ENCODE measurements at places on chromosomes 4 and X. TPM values are rescaled to one million over a fixed set of nuclear protein-coding genes. Genes with fewer than 3 reads are reported as not detected.

Gene RBM46
- under 0.01 TPM for total RNA-seq

Gene SLC9B1
- total RNA-seq = 2.2 TPM

Gene ATOH1
- total RNA-seq = not detected

Gene FABP2
- not detected for total RNA-seq

Gene UNC5C
- 4.1 TPM for total RNA-seq

Gene SYP
- total RNA-seq = 0.43 TPM

Gene EMCN
- total RNA-seq = not detected

Gene ADH1B
- total RNA-seq = 104 TPM

Gene CXCL11
- not detected for total RNA-seq

Gene SULT1B1
- total RNA-seq = not detected

Gene GAGE12G
- total RNA-seq = not detected

Gene HSPA4L
- total RNA-seq = 5.8 TPM

Gene GNL3L
- 15.0 TPM for total RNA-seq

Gene ANK2
- total RNA-seq = 284 TPM

Gene GLA
- total RNA-seq = 24.7 TPM

Gene UCP1
- not detected for total RNA-seq

Gene ERVMER34-1
- not detected for total RNA-seq

Gene CYBB
- total RNA-seq = not detected

Gene ITGB1BP2
- 0.43 TPM for total RNA-seq

Gene CCDC110
- total RNA-seq = 2.0 TPM

Gene MAGEC2
- not detected for total RNA-seq

Gene FAM50A
- 128 TPM for total RNA-seq

Gene GABRB1
- total RNA-seq = 0.60 TPM

Data from bronchial smooth muscle cell (primary cell).